Cerebellar nuclear complex (tissue), 1 donor: ENCODE measurements at places on chromosomes 1 and 21.
A peak's percentile ranks its signal among the peaks of the same experiment; 100 is the strongest.

- DNase-seq, result no peak
Measured at GRCh38 chr1:14737561-14738094, 139.1 kb downstream of the KAZN start.

DNA sequence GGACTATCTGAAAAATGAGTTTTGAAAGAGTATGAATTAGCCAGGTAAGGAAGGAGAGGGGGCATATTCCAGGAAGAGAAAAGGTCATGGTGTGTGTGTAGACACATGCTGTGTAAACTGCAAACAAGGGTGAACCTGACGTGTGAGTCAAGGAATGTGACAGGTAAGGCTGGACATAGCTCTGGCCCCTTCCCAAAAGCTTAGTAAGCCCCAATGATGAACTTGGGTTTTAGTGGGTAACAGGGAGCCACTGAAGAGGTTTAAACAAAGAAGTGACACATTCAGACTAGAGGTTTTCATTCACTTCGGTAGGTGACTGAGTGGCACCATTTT, 36.7 kb downstream of the EGLN1 start:
- no peak for DNase-seq

DNA sequence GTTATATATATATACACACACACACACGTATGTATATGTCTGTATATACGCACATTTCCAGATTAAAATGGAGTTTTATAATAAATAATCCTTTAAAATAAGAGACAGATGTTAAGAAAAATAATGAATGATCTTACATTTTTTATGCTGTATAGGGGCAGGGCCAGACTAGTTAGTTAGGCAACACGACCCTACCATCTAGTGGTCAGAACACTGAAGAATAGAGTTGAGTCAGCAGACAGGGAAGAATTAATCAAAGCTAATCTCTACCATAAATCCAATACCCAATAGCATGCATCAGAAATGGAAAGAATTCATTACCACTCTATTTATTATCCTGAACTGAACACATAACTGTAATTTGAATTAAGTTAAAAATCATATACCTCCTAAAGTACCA, 156.7 kb downstream of the BRINP3 start:
- no peak for DNase-seq

- peak; percentile 74 for DNase-seq
Measured at GRCh38 chr1:63892632-63893395, 119.0 kb downstream of the ROR1 start.

- no peak for DNase-seq
Measured at GRCh38 chr1:27858072-27858948, 14.0 kb upstream of the THEMIS2 start.

DNA sequence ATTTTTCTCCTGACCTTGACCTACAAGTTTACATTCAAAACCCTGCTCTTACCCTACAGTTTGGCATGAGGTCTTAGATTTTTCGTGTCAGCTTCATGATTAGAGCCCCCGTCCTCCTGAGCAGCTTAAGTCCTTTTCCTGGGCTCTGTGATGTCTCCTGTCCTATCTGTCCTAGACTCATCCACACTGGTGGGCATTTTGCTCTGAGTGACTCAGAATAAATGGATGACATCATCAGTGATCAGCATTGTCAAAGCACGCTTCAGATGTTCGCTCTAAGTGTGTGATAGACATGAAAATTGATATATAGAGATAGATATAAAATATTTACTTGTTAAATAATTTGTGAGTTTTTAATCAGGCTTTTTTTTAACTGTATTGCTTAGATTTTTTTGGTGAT, 21.8 kb downstream of the RGS13 start:
- no peak for DNase-seq

GRCh38 chr1:94597701-94598100, 56.1 kb upstream of the F3 start:
- DNase-seq, result no peak

DNA sequence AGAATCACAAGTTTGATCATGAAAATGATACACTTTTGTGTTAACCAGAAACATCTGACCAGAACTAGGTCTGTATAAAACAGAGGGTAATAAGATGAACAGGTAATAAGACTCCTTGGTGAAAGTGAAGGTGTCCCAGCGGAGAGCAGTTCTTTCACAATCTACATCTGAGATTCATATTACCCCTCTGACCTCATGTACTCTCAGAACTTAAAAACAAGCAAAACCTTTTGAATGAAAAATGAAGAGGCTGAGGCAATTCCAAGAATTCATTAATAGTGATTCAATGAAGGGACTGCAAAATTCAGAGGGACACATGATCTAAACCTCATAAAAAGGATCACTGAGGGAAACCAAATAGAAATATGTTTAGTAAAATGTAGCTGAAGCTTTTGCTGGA, 10.9 kb upstream of the MPZL1 start:
- no peak for DNase-seq

DNA sequence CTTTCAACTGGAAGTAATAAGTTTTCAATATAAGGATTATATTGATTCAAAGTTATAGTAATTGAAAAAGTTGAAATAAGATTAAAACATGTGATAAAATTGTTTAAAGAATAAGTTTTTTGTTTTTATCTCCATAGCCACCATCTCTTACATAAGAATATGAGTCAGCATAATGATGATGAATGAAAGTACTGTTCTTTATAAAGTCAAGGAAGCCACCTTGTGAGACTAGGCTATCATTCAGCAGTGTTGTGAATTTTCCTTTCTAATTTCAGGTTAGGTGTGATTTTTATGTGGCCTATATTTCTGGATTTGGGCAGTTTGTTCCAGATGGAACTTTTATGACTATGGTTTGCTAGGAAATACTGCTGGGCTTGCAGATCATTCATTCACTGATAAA, 22.4 kb upstream of the ASB17 start:
- DNase-seq, result no peak

- no peak for DNase-seq
Measured at GRCh38 chr1:246907472-246907871, 24.3 kb downstream of the AHCTF1 start.

DNA sequence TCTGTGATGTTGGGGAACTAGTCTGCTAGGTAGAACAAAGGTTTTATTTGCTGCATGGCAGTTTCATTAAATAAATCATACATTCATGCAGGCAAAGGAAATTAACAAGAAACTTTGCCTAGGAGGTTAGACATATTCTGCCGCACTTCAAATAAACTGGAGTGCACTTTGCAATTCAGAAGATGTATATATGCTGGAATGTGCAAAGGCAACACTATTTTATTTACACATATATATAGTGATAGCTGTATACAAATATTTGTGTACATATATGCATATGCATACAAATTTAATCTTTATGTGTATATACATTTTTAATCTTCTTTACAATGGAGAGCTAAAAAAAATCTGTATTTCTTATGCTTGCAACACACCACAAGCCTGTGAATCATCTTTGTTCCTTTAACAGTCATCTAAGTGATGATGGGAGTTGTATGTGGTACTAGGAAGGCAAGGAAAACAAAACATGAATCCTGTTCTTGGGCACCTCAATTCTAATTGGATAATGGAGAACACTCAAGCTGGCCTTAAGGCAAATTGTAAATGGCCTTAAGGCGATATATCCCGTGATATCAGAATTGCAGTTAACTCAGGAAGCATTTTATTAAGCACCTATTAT, 605.8 kb upstream of the CAMK1G start:
- DNase-seq, result no peak

DNA sequence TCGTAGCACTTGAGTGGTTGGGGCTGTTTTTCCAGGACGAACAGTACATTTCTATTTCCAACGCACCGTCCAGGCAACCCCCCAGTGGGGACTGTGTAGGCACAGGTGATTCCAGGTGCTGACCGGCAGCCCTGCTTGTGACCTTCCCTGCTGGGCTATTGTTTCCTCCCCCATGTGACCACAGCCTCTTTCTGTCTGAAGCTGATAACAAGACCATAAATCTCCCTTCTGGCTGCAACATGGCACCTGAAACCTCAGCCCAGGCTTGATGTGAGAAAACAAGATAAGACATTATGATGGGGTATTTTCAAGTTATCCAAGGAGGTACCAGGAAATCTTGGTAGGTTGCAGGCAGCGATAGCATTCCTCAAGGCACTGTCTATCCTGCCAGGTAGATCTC, 48.2 kb downstream of the HLX start:
- no peak for DNase-seq

- no peak for DNase-seq
Measured at GRCh38 chr1:5111581-5111980, 457.2 kb downstream of the AJAP1 start.

GRCh38 chr1:236673289-236673919, 12.9 kb upstream of the ACTN2 start:
- no peak for DNase-seq

DNA sequence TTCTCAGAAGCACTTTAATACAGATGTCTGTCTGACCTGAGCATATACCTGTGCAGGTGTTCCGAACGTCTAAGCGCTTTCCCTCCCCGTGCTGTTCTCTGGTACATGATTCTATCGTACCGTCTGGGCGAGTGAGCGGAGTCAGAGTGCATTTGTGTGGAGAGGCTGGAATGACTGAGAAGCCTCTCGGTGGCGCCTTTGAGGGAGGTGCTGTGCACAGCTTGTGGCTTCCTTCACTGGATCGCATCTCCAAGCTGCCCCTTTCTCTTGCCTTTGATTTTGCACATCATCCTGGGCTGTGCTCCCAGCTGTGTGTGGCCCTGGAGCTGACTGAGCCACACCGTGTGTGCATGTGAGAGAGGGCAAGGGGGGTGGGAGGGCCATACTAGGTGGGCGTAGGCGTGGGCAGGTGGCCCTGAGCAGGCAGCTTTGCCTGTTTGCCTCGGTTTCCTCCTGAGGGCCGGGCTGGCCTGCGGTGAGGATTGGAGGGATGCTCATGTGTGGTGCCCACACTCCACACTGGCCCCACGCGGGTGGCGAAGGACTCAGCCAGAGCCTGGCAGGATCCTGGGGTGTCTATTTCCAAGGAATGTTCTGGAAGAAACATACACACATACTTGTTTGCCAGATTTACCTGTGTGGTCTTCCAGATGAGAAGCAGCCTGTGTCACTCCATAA, 105.3 kb downstream of the ADARB1 start:
- DNase-seq, result no peak

DNA sequence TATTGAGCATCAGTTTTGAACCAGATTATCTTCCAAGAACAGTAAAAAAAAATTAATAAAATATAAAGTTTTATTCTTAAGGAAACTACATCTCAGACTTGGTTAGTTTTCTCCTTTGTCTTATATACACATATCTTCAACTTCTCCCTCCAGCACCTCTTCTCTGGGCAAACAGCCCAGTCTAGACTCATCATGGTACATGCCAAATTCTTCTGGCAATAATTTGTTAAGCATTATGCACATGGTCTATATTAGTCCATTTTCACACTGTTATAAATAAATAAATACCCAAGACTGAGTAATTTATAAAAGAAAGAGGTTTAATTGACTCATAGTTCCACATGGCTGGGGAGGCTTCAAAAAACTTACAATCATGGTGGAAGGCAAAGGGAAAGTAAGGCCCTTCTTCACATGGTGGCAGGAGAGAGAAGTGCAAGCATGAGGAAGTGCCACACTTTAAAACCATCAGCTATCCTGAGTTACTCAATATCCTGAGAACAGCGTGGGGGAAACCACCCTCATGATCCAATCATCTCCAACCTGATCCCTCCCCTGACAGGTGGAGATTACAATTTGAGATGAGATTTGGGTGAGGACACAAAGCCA, 108.7 kb upstream of the RNPC3 start:
- no peak for DNase-seq

DNA sequence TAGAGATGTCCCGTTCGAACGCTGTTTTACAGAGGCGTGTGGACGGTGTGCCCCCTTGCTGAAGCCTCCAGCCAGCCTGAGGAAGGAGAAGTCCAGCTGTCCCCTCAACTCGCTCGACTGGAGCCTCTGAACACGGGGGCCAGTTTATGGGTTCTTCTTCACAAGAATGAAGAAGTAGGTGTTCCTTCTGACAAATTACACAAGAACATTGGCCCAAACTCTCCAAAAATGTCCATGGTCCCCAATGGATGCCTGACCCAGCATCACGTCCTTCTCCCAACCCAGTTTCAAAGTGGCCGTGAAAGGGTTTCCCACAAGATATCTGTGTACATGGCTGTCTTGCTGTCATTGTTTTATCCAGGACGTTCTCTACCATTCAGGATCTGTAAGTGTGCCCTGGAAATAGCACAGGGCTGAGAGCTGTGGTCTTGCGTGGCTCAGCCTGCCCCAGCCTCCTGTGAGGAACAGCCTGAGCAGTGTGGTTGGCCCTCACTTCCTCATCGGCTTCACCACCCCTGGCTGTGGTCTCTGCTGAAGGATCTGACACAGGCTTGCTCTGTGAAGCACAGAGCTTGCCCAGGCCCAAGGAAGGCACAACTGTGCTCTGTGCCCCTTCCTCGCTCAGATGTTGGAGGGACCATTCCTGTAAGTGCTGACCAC, 1.0 kb upstream of the S100B start:
- no peak for DNase-seq

DNA sequence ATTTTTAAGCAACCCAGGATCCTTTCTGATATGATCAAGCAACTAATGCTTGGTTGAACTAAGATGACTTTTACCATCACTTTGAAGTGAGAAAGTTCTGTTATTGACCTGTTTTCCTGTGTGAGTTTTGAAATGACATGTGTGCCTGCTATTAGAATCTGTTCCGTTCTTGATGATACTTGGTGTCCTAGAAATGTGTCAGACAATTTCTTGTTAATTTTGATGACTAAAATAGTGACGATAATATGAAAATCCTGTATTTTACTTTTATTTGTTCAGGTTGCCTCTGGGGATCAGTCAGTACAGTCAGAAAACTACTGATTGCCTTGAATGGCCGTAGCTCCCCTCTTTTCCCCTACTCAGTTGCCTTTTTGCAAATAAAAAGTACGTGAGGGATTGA, 228.0 kb downstream of the RYR2 start:
- DNase-seq, result no peak

DNA sequence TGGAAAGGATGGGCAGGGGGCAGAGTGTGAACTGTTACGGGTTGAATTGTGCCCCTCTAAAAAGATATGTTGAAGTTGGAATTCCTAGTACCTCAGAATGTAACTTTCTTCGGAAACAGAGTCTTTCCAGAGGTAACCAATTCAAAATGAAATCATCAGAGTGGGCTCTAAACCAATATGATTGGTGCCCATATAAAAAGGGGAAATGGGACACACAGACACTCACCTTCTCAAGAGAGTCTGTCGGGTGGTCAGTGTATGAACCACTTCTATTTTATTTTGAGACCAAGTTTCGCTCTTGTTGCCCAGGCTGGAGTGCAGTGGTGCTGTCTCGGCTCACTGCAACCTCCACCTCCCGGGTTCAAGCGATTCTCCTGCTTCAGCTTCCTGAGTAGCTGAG, 7.6 kb downstream of the EDARADD start:
- DNase-seq, result no peak

DNA sequence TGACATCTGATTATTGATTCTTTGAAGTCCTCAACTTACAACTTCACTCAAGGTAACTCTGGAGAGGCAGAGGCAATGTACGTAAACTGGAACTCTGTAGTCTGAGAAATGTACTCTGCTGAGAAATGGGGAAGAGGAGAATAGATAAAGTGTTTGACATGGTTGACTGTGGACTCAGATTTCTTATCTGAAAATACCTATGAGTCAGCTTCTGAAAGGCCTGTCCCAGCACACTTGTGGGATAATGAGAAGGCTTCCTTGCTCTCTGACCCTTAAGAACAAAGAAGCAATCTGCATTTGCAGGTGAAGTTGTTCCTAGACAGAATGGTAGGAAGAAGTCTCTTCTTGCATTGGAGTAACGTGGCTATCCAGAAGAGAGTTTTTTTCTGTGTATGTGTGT, 1573.5 kb downstream of the BRINP3 start:
- no peak for DNase-seq
